ENCODE measurements at places on chromosomes 2 and 18.

DNA sequence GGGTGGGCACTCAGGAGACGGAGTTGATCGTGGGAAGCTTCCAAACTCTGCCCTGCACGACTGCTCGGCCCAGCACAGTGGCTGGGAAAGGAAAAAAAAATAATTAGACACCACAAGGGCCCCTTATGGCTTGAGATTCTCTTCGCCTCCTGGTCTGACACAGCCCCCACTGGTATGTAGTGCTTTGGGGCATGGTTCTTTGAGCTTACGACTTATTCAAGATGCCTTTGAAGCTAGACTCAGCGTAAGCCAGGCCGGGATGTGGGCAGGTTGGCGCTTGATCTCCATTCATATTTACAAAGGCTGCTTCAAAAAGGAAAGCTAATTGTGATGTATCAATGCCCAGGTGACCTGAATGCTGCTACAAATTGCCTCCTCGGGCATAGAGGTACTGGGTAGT is 50.5 kb downstream of the CXCR4 start:
- DNase-seq, result no peak

GRCh38 chr2:28586867-28587266 is 91.0 kb downstream of the PLB1 start:
- DNase-seq, result no peak

- peak; percentile 14 for DNase-seq
Measured at GRCh38 chr2:212135739-212136138, 402.9 kb downstream of the ERBB4 start.

DNA sequence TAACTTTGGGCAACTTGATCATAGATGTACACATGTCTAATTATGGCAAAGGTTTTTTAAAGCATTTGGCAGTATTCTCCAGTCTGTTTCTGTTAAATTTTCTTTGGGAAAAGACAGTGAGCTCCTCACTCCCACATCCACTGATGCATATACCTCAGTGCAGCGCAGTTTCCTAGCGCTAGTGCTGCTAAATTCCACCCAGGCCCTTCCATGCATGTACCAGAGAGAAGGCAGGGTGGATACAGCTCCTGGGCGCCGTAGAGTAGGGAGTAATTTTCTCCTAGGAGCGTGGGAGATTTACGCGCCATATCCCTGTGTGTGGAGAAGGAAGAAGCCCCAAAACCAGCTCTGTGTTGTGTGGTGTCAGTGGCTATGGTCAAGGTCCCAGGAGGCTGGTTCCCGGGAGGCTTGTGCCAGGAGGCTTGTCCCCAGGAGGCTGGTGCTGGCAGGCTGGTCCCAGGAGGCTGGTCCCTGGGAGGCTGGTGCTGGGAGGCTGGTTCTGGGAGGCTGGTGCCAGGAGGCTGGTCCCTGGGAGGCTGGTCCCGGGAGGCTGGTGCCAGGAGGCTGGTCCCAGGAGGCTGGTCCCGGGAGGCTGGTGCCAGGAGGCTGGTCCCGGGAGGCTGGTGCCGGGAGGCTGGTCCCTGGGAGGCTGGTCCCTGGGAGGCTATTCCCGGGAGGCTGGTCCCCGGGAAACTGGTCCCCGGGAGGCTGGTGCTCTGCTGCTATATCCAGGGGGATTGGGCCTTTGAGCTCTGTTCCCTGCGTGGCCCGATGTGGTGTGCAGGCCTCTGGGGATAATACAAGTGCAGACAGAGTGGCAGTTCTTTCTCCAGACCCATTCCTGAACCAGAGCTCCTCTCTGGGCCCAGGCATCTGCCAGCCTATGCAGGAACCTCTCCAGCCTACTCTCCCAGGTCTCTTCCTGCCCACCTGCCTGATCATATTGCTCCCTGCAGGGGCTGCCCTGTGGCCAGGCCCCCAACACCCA is 161.2 kb downstream of the SEPTIN10 start:
- DNase-seq, result no peak

- DNase-seq, result peak; percentile 22
Measured at GRCh38 chr18:7608781-7609201, 41.7 kb downstream of the PTPRM start.

Data from fibroblast of the conjunctiva (primary cell).